ENCODE measurements at places on chromosomes 7 and 10.

- no peak for DNase-seq
Observed at GRCh38 chr10:114399576-114399975, 4.7 kb downstream of the AFAP1L2 start.

- no peak for DNase-seq
Observed at GRCh38 chr10:127734753-127735152, 2.2 kb upstream of the FOXI2 start.

- DNase-seq = no peak
Observed at GRCh38 chr7:36775061-36775620, 50.8 kb upstream of the AOAH start.

GRCh38 chr7:5083311-5083711 lies 37.7 kb downstream of the RBAK start:
- no peak for DNase-seq

DNA sequence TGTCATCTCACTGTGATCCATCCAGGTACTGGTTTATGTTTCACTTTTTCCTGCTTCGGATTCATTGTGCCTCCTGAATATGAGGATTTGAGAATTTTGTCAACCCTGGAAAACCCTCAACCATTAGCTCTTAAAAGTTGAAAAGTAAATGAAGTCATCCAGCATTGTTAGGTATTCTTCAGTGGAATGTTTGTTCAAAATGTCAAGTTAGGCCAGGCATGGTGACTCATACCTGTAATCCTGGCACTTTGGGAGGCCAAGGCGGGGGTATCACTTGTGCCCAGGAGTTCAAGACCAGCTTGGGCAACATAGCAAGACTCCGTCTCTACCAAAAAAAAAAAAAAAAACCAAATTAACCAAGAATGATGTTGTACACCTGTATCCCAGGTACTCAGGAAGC lies 222.1 kb downstream of the NSUN6 start:
- no peak for DNase-seq

GRCh38 chr7:2541291-2542010 lies 13.9 kb downstream of the BRAT1 start:
- DNase-seq = no peak

All from globus pallidus (tissue), 1 donor.